ENCODE measurements at places on chromosomes 7 and 10.

- no peak for DNase-seq
Observed at GRCh38 chr7:22723181-22723601, 3.8 kb upstream of the IL6 start.

DNA sequence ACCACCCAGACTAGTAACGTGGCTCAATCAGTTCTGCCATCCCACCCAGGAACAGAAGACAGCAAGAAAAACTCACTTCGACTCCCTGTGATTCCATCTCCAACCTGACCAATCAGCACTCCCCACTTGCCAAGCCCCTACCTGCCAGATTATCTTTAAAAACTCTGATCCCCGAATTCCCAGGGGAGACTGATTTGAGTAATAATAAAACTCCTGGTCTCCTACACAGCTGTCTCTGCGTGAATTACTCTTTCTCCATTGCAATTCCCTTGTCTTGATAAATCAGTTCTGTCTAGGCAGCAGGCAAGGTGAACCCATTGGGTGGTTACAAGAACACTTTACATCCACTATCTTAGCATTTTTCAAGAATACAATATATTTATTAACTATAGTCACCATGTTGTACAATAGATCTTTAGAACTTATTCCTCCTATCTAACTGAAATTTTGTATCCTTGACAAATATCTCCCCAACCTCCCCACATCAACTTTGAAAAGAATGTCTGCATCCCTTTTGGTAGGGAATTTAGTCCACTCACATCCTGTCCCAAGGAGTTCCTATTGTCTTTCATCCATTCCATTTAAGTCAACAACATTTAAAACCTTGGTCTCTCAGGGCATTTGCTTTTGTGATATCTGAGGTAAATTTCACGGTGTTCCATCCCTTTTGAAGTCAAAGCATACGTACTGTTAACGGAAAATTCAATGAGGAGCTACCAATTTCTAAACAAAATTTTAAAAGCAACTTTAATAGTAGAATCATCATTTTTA lies 163.7 kb downstream of the MACC1 start:
- no peak for DNase-seq

DNA sequence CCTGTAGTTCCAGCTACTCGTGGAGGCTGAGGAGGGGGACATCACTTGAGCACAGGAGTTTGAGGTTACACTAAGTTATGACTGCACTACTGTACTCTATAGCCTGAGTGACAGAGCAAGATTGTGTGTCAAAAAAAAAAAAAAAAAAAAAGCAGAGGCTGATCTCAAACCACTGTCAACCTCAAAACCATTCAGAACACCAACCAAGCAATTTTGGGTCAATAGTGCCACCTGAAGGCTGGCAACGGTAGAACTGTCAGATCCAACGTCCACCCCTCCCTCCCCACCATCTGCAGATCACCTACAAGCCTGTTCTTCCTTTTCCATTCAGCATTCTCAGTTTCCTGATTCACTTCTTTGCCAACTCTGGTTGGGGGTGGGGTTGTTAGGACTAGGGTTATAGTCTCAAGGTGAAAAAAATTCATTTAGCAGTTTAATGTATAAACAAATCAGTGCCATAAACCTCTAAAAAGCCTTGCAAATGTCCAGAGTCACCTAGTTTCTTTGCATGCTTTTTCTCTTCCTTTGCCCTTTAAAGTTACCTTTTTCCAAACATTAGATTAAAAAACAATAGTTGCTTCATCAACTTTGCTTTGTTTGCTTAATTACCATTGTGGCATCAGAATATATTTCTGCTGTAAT lies 2.6 kb downstream of the MRPS33 start:
- DNase-seq, result peak; percentile 58

- no peak for DNase-seq
Observed at GRCh38 chr7:36814311-36814710, 90.0 kb upstream of the AOAH start.

DNA sequence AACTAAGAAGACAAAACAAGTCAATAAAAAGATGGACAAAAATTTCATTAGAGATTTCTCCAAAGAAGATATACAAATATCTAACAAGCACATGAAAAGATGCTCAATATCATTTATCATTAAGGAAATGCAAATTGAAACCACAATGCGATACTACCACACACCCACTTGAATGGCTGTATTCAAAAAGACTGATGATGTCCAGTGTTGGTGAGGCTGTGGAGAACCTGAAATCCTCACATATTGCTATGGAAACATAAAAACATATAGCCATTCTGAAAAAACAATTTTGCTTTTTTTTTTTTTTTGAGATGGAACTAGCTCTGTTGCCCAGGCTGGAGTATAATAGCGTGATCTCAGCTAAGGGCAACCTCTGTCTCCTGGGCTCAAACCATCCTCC lies 124.1 kb upstream of the LAMB4 start:
- DNase-seq, result no peak

DNA sequence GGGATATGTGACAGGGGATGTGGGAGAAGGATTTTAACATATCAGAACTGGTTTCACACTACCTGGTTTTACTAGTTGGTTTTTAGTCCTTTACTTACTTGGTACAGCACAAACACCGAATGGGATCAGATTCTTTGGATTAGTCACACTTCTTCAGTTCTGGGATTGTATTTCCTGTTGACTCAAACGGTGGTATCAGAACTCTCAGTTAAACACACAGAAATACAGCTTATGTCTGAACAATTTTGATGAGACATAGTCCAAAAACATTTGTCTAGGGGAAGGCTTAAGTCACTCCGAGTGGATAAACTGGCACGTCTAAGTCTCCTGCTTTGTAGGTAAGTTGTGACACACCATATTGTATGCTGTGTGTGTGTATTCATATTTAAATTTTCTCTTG lies 480.5 kb downstream of the PHTF2 start:
- no peak for DNase-seq

DNA sequence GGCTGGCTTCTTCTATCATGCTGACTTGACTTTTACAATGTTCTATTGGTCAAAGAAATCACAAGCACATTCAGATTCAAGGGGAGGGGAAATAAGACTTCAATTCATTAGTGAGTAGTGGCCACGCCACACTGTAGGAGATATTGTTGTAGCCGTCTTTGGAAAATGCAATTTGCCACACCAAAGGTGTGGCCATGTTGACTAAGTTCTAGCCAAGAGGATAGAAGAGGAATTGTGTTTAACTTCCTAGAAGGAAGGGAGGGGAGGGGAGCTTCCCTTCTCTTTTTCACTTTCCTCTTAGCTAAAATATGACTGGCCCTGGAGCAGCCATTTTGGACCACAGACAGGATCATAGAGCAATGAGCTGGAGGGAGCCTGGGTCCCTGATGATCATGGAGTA lies 3.4 kb upstream of the PRKAR2B start:
- no peak for DNase-seq

GRCh38 chr10:6024334-6024682 lies 37.9 kb downstream of the IL2RA start:
- no peak for DNase-seq

DNA sequence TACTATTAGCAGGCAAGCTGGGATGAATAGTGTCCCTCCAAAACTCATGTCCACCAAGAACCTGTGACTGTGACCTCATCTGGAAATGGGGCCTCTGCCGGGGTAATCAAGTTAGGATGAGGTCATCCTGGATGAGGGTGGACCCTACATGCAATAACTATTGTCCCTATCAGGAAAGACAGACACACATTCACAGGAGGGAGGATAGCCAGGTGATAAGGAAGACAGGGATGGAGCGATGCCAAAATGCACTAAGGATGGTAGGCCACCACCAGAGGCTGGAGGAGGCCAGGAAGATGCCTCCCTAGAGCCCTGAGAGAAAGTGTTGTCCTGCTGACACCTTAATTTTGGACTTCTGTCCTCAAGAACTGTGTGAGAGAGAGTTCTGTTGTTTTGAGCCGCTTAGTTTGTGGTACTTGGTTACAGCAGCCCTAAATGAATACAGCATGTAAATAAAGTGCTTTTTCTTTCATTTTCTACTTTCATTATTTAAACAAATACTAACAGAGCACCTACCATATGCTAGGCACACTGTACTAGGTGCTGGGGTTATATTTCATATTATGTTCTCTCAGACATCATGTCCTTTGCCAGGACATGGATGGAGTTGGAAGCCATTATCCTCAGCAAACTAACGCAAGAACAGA lies 111.9 kb downstream of the USP6NL start:
- DNase-seq, result no peak

DNA sequence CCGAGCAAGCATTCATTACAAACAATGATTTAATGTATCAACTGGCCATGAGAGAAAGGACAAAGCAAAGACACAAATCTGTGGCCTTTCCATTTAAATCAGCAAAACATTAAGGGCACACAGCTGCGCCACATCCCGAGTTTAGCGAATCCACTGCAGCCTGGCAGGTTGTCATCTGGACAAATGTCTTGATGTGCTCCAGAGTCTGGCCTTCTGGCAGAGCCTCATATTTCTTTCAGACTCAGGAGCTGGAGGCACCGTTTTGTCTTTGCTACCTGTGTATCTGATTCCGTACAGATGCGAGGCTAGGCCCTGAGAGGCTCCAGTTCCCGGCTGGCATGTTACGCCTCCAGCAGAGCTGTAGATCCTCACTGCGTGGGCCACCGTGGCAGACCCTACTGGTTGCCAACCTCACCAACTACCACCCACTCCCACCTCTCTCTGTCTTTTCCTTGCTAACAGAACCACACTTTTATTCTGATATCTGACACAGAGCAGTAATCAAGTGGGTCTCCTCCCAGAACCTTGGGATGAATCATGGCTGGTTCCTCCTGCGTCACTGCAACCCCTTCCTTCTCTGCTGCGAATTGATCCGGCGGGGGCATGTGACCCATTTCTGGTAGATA lies 40.9 kb upstream of the EFCAB10 start:
- DNase-seq, result no peak

DNA sequence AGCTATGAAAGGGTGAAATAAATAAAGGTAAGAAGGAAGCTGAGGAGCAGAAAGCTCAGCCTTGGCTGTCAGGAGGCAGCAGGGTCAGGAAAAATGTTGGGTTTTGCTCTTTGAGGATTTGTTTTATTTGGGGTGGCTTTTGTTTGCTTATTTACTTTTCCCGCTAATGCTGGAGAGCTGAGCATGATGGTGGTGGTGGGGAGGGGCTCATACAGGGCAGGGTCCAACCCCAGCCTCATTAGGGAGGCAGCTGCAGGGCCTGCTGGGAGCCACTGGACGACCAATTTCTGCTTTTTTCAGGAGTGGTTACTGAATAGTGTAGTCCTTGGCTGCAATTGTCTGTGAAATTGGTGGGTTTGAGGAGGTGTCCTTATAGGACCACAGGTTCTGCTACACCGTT lies 36.3 kb downstream of the CCM2 start:
- DNase-seq, result no peak

GRCh38 chr7:7883394-7883793 lies 85.2 kb upstream of the GLCCI1 start:
- no peak for DNase-seq

GRCh38 chr10:47217113-47217512 lies 82.9 kb upstream of the GDF10 start:
- DNase-seq, result no peak

DNA sequence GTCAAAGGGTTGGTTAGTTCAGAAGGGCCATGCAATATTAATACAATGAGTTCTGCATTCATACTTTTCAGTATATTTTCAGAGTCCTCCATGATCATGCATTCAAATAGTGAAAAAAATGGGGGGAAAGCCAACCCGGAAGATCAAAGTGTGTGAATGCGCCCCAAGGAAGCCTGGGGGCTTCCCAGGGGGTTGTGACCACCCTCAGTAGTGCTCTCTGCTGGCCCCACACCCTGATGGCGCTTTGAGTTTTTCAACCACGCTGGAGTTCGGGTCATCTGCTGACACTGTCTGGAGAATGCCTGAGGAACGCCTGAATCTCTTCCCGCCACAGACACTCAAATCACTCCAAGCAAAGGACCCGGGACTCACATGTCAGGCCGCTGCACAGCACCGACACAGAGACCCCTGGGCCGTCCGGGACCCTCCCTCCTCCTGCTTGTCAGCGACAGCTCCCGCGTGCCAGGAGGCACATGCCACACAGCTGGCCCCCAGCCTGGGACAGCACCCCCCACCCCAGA lies 1.0 kb downstream of the TNS3 start:
- no peak for DNase-seq

DNA sequence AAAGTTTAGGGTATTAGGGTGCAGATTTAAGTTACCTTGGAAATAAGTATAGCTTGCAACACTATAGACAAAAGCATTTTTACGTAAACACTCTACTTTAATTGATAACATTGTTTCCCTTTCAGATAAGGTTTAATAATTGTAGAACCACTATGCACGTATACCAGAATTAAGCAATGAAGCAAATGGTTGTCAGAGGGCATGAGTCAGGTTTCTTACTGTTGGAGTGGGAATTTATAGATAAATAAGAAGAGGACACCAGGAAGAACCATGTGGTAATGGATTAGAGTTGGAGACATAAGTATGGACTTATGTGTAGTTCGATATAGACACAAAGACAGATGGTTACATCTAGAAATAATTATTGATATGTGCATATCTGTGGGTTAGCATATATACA lies 355.6 kb downstream of the ETV1 start:
- DNase-seq, result no peak

DNA sequence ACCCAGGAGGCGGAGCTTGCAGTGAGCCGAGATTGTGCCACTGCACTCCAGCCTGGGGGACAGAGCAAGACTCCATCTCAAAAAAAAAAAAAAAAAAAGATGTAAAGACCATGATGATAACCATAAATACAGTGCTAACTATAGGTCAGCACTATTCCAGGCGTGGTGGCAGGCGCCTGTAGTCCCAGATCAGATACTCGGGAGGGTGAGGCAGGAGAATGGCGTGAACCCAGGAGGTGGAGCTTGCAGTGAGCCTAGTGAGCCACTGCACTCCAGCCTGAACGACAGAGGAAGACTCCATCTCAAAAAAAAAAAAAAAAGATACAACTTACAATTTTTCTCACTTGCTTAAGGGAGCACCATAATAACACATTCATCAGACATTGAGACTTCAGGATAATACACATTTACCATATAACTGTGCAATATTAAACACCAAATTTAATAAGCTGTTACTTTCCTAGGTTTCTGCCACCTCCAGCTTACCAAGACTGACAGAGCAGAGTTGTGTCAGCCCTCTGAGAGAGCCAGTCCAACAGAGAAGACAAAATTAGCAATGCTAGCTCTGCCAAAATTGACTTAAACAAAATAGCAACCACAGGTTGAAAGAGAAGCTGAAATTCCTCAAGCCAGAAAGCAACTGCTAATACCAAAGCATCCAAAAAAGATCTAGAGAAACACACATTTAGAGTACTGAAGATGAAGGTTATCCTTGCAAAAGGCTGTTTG lies 8.2 kb downstream of the DNA2 start:
- DNase-seq, result no peak

- DNase-seq, result no peak
Observed at GRCh38 chr10:45599021-45599603, 73.5 kb downstream of the ZFAND4 start.

DNA sequence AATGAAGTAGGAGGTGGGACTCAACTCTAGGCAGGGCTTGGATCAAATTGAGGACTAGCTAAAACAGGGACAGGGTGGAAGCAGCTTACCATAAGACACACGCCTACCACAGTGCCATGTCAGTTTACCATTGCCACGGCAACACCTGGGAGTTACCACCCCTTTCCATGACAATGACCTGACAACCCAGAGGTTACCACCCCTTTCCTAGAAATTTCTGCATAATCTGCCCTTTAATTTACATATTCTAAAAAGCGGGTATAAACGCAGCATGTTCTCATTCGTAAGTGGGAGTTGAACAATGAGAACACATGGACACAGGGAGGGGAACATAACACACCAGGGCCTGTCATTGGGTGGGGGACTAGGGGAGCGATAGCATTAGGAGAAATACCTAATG lies 72.7 kb downstream of the GCC1 start:
- DNase-seq, result no peak

Data from stimulated activated CD8-positive, alpha-beta memory T cell treated with anti-CD3 and anti-CD28 coated beads, Interleukin-15, amount 100 ng/mL, for 1 hour (primary cell).